ENCODE measurements at places on chromosomes 3 and 15.
A peak's percentile ranks its signal among the peaks of the same experiment; 100 is the strongest.

- DNase-seq: no peak
Measured at GRCh38 chr3:98021830-98022560, 13.1 kb downstream of the GABRR3 start.

GRCh38 chr3:142947799-142948575 lies 15.5 kb downstream of the PAQR9 start:
- DNase-seq: no peak

GRCh38 chr15:70720228-70721016 lies 42.9 kb downstream of the UACA start:
- no peak for DNase-seq

GRCh38 chr3:58989163-58989562 lies 60.7 kb downstream of the CFAP20DC start:
- DNase-seq: no peak

DNA sequence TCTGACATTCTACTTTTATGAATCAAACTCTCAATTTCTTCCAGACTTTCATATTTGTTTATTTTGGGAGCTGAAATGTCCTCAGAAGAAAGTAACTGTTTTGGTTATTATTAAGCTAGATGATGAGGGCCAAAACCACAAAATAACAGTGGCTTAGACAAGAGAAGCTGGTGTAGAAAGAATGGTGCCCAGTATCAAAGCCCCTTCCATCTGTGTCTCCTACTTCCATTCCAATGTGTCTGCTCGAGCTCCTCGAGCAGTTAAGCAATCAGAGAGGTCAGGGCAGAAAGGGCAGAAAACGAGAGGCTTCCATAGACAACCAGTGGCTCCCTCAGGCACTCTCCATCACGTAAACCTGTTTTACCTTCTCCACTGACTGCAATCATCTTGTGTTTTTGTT lies 59.7 kb upstream of the MAGI1 start:
- no peak for DNase-seq

DNA sequence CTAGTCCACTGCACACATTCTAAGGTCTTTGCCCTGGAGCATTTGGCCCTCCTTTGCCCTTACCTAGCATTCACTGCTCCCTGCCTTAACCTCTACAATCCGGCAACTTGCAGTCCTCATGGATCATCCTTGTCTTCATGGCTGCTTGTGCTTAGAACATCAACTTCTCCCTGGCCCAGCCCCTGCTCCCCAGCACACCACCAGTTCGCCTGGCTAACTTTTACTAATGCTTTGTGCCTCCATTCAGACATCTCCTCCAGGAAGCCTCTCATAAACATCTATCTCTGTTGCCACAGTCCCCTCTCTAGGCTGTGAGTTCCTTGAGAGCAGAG lies 57.1 kb downstream of the AAGAB start:
- DNase-seq: no peak

DNA sequence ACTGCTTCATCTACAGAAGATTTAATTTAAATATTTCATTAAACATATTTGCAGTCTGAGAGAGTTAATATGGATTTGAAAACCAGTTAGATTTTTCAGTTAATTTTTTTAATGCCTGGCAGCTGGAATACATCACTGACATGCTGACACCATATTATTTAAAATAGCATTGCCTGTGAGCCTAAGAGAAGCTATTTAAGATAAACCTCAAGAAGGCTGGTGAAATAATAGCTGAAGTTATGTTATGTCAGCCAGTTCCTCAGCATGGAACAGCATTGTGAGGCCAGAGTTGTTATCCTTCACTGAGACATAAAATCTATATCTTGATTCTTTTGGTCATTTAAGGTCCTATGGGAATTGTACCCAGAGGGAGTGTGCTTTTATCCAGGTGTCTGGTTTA lies 705.2 kb downstream of the NAALADL2 start:
- DNase-seq: no peak

DNA sequence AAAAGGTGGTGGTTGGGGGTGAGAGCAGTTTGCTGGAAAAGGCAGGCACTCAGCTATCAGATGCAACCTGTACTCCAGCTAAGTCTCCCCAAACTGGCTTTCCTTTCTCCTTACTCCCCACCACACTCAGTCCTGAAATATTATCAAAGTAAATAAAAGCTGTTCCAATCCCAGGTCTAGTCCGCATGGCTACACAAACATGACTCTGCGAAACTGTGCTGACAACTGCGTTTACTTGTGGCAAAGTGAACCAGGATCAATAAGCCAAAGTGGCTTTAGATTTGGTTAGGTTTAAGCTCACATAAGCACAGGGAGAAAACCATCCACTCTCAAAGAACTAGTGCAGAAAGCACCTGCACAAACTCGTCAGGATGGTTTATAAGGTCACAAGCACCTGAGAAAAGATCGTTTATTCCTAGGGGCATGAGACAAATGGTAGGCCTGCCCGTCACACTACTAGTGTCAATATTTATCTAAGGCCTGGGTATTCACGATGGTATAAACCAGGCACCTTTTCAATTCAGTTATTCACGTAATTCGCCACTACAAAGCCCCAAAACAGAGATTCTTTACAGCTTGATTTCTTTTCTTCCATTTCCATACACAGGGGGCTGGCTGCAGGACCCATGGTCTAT lies 25.3 kb downstream of the LRIG1 start:
- DNase-seq: peak; percentile 49

- no peak for DNase-seq
Measured at GRCh38 chr3:15291589-15292541, 40.5 kb downstream of the SH3BP5 start.

DNA sequence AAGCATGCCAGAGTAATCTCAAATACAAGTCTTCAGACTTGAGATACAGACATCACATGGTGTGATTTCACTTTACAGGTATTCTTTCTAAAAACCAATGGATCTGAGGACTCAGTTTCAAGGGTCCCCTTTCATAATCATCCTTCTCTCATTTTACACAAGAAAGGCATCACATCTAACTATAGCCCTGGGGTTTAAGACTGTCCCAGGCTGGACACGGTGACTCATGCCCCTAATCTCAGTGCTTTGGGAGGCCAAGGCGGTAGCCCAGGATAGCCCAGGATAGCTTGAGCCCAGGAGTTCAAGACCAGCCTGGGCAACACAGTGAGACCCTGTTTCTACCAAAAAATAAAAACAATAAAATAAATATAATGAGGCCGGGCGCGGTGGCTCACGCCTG lies 36.4 kb downstream of the UBP1 start:
- no peak for DNase-seq

DNA sequence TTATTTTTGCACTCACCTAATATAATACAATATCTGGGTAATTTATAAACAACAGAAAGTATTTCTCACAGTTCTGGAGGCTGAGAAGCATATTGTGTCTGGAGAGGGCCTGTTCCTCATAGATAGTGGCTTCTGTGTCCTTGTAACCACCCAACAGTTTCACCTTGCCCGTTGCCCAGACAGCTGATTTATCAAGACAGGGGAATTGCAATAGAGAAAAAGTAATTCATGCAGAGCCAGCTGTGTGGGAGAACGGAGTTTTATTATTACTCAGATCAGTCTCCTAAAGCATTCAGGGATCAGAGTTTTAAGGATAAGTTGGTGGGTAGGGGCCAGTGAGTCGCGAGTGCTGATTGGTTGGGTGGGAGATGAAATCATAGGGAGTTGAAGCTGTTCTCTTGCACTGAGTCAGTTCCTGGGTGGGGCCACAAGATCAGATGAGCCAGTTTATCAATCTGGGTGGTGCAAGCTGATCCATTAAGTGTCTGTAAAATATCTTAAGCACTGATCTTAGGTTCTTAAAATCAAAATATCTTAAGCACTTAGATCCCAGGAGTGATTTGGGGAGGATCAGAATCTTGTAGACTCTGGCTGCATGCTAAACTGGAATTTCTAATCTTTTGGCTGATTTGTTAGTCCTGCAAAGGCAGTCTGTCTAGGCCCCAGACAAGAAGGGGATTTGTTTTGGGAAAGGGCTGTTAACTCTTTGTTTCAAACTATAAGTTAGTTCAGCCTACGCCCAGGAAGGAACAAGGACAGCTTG lies 33.9 kb upstream of the C15orf39 start:
- no peak for DNase-seq

DNA sequence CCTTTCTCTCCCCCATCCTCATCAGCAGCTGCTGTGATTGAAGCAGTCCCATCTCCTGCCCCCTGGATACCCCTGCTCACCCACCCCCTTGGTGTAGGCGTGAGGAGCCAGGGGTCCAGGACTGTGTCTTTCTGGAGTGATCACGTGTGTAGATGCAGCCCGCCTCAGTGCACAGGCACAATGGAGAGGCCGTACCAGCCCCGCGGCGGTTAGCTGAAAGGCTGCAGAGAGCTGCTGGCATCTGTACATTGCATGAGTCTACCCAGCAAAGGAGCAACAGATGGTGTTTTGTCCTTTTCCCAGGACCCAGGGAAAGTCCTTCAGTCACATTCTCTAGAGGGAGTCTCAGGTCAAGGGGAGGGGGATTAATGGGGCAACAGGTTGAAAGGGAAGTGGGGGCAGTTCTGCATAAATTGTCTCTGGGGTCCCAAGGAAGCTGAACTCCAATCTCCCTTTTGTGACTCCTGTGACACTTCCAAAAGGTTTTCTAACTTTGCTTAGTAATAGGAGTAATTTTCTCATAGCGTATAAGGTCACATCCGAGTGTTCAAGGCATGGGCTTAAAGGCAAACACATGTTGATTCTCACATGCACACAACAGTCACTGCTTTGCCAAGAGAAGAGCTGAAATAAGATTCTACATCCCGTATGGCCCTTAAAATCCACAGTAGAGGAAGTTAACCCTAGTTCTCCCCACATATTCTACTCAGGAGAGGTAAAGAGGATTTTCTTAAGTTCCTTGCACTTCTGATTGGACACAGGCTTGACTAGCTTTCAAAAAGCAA lies 7.1 kb downstream of the CSPG5 start:
- DNase-seq: no peak
